ENCODE measurements at places on chromosomes 6 and 20.
A peak's percentile ranks its signal among the peaks of the same experiment; 100 is the strongest.

GRCh38 chr6:166655713-166656229 is 28.7 kb upstream of the RPS6KA2 start:
- no peak for DNase-seq

DNA sequence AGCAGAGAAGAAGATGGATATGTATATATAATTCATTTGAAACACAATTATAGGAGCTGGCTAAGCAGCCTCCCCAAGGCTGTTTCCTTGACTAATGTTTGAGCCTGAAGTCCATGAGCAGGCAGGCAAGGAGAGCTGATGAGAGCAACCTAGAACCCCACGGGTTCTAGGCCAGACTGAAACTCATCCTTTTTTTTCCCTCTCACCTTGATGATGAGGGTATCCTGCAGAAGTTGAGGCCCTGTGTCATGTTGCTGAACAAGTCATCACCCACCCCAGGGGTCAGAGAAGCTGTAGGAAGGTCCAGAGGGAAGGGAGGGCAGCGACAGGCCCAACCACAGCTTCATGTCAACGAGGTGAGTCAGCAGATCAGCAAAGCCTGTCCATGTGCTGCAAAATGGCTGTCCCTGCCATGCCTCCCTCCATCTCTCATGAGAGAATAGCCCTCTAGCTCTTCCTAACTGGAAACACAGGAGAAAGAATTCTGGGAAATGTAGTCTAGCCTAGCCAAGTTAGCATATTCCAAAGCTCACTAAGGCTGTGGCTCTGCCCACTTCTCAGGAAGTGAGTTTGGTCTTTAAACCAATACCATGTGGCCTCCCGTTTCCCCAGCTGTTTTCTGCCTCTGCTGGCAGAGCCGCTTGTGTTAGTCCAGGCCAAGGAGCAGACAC is 91.3 kb upstream of the DTNBP1 start:
- no peak for DNase-seq

DNA sequence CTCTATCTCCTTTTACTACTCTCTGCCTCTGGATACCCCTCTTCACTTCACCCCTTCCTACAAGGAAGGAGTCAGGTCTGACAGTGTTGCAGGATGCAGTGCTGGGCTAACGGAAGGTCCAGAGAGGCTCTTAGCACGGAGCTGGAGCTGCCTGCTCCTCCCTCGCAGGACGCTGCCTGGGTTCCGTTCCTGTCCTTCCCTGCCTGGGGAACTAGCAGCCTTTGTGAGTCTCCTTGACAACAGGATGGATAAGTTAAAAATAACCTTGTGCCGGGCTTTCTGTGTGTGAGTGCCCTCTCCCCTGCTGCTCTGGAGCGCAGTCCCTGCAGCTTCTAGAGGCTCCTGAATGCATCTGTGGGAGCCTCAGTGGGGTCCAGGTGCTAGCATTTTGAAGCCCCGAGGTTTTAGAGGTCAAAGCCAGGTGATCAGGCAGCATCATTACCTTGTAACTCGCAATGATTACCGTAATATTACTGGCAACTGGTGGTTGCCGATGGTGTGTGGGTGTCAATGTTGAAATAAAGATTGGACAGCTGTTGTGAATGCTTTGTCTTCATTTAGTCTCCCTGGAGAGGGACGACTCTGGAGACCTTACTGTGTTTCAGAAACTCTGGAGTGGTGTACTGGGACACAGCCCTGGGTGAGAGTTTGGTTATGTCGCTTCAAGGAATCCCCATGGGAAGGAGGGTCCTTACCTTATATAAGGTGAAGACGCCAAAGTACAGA is 44.4 kb downstream of the CDS2 start:
- DNase-seq, result no peak

- DNase-seq, result no peak
Measured at GRCh38 chr6:74137911-74138310, 441.9 kb downstream of the CD109 start.

- DNase-seq, result no peak
Measured at GRCh38 chr6:68639826-68640490, 4.9 kb downstream of the ADGRB3 start.

GRCh38 chr6:162721404-162721687 is 6.2 kb downstream of the PRKN start:
- DNase-seq, result no peak

- no peak for DNase-seq
Measured at GRCh38 chr6:79431537-79431933, 105.7 kb downstream of the LCA5 start.

DNA sequence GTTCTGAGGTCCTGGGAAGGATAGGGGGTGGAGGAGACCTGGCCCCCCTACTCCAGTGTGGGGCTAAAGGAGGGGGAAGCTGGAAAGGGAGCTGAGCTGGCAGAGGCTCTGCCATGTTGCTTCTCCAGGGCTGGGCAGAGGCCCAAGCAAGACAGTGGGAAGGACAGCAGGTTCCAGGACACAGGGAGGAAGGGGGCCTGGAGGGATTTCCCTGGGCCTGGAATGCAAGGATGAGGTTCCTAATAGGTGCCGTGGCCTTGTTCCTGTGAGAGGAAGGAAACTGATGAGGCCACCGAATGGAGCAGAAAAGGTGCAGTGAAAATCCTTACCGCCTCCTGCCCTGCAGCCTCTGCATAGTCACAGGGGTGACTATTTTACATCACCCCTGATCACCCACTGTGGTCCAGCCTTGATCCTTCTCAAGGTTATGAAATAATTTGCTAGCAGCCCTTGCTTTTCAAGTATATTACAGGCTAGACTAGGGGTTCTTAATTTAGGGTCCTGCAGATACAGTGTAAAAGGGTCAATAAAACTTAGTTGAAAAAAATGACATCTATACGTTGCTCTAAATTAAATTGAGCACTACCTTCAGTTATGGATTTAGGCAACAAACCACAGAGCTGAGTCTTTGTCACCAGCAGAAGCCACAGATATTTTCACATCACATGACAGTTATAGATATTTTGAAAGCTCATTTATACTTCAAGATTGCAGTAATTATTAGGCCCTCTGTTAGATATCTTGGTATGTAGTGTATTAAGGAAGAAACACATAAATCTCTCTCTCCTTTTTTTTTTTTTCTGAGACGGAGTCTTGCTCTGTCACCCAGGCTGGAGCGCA is 45.7 kb upstream of the RNF24 start:
- DNase-seq, result no peak

DNA sequence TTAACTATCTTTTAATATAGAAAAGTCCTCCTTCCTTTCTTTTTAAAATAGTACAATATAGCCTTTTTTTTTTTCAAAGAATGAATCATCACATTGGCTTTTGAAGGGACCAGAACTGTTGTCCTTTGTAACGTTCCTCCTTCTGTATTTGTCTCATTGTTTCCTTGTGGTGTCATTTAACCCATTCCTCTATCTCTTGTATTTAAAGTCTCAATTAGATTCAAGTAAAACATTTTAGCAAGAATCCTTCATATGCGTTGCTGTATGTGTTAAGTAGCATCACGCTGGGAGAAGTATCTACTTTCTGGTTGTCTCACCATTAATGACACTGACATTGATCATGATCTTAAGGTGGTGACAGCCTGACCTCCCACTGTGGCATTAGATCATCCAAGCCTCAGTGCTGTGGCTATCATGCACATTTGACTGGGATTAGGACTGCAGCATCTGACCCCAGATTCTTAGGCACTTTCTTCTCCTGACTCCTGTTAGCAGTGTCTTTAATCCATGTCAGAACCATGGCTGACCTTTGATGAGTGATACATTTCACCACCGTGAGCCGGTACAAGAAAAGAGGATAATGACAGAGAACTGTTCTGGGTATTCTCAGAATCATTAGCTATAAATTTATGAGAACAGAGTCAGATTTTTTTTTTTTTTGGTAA is 67.5 kb upstream of the TFB1M start:
- no peak for DNase-seq

DNA sequence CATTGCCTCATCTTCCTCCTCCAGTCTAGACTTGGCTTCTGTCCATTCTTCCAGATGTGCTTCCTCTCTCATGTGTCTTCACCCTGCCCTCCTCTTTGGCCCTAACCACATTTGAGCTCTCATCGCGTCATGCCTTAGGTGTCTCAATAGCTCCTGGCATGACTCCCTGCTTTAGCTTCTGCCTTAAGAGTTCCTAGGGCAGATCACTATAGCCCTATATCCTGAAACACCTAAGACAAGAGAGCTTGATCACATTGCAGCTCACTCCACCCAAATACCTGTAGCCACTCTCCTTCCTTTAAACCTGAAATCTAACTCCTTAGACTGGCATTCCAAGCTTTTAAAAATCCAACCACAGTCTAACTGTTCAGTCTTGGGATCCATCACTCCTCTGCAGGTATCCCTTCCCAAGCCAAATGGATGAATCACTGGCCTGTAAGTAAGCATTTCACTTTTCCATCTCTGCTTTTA is 69.0 kb upstream of the STXBP5 start:
- no peak for DNase-seq

DNA sequence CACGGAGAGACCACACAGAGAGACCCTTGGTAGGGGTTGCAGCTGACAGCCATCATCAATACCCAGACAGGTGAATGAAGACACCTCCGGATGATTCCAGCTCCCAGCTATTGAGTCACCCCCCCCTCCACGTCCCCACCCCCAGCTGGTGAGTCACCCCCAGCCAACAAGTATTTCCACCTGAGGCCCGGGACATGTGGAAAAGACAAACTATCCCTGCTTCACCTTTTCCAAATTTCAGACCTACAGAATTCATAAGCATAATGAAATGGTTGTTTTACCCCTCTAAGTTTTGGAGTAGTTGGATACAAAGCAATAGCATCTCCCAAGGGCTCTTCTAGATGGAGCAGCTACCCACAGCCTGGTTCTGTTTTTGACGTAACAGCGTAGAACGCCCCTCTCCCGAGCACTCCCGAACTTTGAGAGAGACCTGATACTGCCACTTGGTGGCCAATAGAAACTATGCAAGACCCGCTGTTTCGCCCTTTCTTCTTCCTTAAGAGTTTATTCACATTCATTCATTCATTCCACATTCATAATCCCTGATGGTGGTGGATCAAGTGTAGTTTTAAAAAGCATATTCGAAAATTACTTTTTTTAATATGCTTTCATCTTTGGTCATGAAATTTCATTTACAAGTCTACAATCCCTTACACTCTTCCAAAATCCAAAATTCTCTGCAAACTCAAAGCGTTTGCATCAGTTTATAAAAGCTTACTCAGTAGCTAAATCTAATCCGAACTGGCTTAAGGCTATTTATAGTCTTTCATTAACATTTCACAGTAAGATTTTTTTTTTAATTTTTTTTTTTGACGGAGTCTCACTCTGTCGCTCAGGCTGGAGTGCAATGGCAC is 15.1 kb upstream of the PPP1R16B start:
- DNase-seq, result no peak

DNA sequence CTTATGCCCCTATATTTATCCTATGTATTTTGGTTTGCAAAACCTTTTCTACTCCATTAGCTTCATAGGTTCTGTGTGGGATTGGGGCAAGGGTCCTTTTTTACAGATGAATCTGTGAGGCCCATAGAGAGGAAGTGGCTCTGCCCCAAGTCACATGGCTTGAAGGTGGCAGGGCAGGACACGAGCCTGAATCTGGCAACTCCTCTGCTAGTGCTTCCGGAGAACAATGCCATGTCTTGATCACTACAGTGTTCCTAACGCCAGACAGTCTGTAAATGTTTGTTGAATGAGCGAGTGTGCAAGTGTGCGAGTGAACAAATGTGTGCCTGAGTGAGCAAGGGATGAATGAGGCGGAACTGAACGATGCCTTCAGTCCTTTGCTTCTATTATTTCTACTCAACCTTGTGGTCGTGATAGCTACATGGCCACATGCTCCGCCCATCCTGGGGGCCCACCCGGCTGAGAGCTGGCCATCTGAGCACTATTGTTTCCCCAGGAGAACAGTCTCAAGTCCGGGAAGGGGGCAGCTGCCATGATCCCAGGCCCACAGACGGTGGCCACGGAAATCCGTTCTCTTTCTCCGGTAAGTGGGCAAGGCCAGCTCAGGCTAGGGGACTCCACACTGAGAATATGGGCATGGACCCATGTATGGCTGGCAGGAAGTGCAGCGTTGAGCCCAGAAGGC is 17.8 kb upstream of the AAR2 start:
- no peak for DNase-seq

DNA sequence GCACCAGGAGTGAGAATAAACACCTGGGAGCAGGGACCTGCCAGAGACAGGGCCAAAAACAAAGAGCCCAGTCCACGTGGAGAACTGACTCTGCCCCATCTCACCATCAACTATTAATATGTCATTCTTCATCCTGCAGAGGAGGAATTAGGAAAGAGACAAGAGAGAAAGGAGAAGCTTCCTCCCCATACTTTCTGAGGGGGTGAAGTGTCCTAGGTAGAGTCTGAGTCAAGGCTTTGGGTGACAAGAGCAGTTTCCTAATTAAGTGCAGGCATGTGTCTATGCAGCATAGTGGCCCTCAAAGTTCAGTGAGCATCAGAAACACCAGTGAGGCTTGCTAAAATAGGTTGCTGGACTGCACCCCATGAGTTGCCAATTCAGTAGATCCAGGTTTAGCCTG is 40.7 kb upstream of the BMP2 start:
- DNase-seq, result no peak

DNA sequence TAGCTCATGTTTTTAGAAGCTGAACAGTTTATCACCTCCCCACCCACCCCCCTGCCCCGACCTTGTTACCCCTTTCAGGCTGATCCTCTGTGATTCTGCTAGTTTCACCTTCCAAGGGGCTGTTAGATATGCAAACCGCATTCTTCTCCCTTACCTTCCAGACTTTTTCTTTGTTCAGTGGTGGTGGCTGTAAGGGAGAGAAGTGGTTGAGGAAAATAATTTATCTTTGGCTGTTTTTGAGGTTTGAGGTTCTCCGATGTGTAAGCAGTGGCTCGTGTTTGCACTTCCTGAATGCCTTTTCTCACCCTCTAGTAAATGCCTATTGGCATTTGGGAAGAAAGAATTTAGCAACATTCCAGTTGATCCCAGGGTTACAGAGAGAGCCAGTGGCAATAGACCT is 69.4 kb upstream of the KCNG1 start:
- DNase-seq, result no peak

- DNase-seq, result no peak
Measured at GRCh38 chr6:12163149-12163548, 127.0 kb upstream of the EDN1 start.

DNA sequence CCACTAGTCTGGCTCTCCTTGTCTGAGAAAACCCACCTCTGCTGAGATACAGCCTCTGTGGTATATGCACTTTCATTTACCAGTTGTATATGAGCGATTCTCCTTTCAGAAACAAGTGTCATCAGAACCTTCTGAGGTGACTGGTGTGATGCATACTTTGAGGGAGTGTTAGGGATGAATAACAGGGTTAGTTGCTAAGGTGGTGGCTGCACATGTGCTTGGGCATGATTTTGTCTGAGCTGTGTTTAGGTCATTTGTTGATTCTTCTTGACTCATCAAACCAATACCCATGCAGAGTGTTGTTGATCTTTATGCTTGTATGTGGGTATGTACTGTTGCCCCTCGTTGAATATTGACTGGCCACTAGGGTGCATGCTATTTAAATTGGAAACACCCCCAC is 25.7 kb downstream of the DTD1 start:
- no peak for DNase-seq

DNA sequence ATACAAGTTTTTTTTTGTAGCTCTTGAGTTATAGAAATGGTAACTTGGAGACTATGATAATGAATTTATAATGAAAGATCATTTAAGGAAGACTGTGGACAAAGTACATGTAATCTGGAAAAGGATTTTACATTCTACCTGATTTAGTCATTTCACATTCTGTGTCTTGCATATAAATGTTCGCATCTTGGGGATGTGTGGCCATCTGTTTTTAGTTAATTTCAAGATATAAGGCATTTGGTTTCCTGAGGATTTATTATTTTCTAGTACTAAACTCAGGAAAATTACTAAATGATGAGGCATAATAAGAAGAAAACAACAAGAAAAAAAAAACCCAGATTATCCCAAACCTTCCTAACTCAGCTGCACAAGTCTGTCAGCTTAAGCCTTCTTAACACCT is 112.7 kb upstream of the PRL start:
- no peak for DNase-seq

- peak; percentile 29 for DNase-seq
Measured at GRCh38 chr20:438571-439469, 23.5 kb downstream of the TBC1D20 start.

Data from T-helper 17 cell (primary cell).